Stomach (tissue), 19 donors: ENCODE measurements at places on chromosomes 1 and 21. TPM values are rescaled to one million over a fixed set of nuclear protein-coding genes. Genes with fewer than 3 reads are reported as not detected.
A peak's percentile ranks its signal among the peaks of the same experiment; 100 is the strongest.

GRCh38 chr1:6667139-6667538 lies 34.5 kb downstream of the DNAJC11 start:
- no peak overlapping the region for H3K4me3 ChIP-seq
- peaks cover 62% of the 10 kb centered on the region for H3K36me3 ChIP-seq
- H3K27me3 ChIP-seq = no peaks in the 10 kb centered on the region
- no peak overlapping the region for H3K27ac ChIP-seq
- H3K4me1 ChIP-seq = no peaks in the 10 kb centered on the region
- no peak for DNase-seq

Gene NENF
- 95.1 TPM for polyA plus RNA-seq

Gene MAP3K21
- polyA plus RNA-seq = 4.8 TPM

- peaks cover 4% of the 10 kb centered on the region for H3K36me3 ChIP-seq
- no peak overlapping the region for H3K4me3 ChIP-seq
- H3K27ac ChIP-seq = peak overlapping the region; percentile 97
- H3K27me3 ChIP-seq = no peaks in the 10 kb centered on the region
- H3K4me1 ChIP-seq = peaks cover 96% of the 10 kb centered on the region
- DNase-seq = no peak
Observed at GRCh38 chr1:21901473-21901847, 35.6 kb downstream of the HSPG2 start.

DNA sequence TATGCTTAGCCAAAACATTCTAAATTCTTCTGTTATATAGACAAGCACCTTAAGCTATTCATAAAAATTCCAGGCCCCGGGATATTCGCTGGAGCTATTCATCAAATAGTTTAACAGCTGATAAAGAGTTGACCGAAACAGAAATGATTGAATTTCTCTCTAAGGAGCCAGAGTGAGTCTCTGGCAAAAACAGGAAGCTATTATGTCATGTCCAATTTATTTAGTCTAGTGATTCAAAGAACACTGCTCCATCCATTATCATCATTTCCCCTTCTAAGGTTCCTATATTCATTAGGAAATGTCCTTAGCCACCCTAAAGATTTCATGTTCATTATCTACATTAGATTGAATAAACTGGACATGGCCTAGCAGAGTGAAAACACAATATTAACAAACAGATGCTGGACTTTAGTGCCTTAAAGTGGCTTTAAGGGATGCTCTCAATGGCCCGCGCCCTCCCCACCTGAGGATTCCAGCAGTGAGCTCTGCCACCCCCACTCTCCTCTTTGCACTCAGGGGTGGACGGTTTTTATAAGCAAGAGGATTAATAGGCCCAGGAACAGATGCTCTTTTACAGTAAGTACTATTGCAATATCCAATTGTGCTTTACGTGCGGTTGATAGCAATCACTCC lies 122.1 kb upstream of the RGS1 start:
- H3K4me1 ChIP-seq = no peaks in the 10 kb centered on the region
- no peaks in the 10 kb centered on the region for H3K36me3 ChIP-seq

Gene IFNLR1
- 0.31 TPM for polyA plus RNA-seq

Gene CELA2B
- polyA plus RNA-seq = not detected

DNA sequence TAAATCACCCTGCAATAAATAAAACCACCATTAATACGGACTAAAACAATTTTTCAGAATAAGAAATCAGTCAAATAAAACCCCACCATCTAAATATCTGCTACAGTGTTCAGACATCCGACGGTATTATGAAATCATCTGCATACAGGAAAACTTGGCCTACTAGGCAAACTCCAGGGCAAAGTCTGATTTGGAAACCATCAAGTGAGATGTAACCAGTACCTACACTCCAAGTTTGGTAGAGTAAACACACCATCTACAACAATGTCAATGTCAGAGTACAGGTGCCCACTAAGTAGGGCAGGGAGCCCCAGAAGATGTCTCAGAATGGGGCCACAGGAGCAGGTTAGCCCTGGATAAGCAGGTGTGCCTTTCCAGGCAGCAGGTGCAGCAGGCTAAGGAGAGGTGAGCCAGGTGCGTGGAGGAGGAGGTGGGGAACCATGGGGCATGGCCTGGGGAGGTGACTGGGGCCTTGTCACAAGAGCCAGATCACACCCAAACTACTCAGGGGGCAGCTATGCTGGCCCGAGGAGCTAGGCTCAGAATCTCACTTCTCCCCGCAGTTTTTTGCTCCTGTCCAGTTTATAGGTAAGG lies 59.6 kb downstream of the CAPZB start:
- H3K4me3 ChIP-seq = no peak overlapping the region
- peaks cover 100% of the 10 kb centered on the region for H3K4me1 ChIP-seq
- H3K36me3 ChIP-seq = no peaks in the 10 kb centered on the region
- H3K27me3 ChIP-seq = no peaks in the 10 kb centered on the region
- H3K27ac ChIP-seq = peak overlapping the region; percentile 81

DNA sequence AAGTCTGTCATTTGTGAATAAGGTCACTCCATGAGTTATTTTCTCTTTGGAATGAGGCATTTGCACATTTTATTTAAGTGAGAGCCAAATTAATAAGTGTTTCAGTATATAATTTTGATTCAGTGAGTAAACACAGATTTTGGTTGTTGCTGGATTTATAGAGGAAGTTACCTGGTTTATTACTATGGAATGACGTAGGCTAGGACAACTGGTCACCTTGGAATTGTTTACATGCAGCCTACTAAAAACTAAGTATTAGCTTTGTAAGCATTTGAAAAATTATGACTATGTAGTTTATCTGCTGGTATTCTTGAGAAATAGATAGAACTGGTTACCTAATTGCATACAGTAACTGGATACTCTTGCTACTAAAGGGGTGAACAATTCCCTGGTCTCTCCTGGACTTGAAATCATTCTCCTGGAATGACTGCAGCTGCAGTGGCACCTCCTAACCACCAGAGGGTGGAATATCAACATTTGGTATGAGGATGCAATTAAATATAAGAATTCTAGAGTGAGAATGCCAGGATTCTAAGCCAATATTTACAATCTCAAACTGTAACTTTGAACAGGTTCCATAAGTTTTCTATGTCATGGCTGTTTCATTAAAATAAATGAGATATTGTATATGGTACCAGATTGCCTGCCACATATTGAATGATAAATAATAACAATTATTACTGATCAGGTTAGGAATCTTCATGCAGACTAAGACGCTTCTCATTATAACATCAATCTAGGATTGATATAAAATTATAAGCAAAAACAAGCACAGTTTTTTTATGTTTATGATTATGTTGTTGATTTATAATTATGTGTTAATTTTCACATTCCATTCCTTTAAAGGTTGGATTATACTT lies 3.5 kb upstream of the KRTAP27-1 start:
- no peaks in the 10 kb centered on the region for H3K4me1 ChIP-seq
- H3K36me3 ChIP-seq = no peaks in the 10 kb centered on the region
- H3K27me3 ChIP-seq = no peaks in the 10 kb centered on the region
- no peak overlapping the region for H3K27ac ChIP-seq
- H3K4me3 ChIP-seq = no peak overlapping the region
- DNase-seq = peak; percentile 56

- peak overlapping the region; percentile 54 for H3K4me3 ChIP-seq
- H3K4me1 ChIP-seq = peaks cover 8% of the 10 kb centered on the region
- peak overlapping the region; percentile 50 for H3K27ac ChIP-seq
Observed at GRCh38 chr1:205429762-205430695, 8.2 kb upstream of the LEMD1 start.

- no peaks in the 10 kb centered on the region for H3K36me3 ChIP-seq
- DNase-seq = peak; percentile 40
- H3K27ac ChIP-seq = no peak overlapping the region
Observed at GRCh38 chr1:90045853-90046563, 51.1 kb downstream of the ZNF326 start.

Gene ARHGEF11
- polyA plus RNA-seq = 8.6 TPM

DNA sequence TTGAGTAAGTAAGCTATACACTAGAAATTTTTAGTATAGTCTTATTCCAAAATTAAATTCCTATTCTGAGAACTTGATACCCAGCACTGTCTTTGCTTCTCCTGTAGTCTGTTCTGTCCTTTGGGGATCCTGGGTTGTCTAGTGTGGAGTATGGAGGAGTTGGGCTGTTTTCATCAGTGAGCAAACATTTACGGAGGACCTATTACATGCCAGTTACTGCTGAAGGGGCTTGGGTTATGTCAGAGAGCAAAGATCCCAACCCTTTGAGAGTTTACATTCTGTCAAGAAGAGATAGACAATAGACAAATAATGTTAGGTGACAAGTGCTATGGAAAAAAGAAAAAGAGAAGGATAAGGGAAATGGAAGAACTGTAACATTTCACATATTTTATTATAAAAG lies 9.0 kb downstream of the TRAPPC10 start:
- no peaks in the 10 kb centered on the region for H3K27me3 ChIP-seq
- DNase-seq = no peak
- peaks cover 85% of the 10 kb centered on the region for H3K4me1 ChIP-seq
- H3K4me3 ChIP-seq = no peak overlapping the region
- H3K27ac ChIP-seq = peak overlapping the region; percentile 56
- no peaks in the 10 kb centered on the region for H3K36me3 ChIP-seq

Gene TBX19
- polyA plus RNA-seq = 1.1 TPM

Gene CFAP141
- polyA plus RNA-seq = not detected

Gene LCE1A
- not detected for polyA plus RNA-seq
